ENCODE measurements at places on chromosomes 7 and 10.
A peak's percentile ranks its signal among the peaks of the same experiment; 100 is the strongest.

DNA sequence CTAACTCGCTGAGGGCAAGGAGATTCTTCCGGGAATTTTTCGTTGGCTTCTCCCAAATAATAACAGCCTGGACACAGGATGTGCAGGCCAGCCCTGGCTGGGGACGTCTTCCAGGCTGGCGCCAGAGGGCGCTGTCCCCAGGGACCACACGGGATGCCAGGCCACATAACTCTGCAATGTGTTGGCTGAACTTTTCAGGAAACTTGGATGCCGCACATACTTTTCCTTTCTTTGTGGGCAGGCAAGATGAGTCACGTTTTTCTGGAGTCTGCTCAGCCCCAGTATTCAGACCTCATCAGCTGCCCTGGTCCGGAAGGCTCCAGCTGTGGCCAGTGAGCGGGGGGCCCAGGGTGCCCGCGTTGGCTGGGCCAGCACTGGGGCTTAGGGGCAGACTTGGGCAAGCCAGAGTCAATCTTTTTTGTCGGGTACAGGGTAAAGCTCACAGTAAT, 122.7 kb downstream of the PRKAG2 start:
- no peak overlapping the region for H3K27ac ChIP-seq
- H3K4me1 ChIP-seq, result peaks cover 21% of the 10 kb centered on the region
- no peak overlapping the region for H3K4me3 ChIP-seq
- no peak for DNase-seq
- no peaks in the 10 kb centered on the region for H3K27me3 ChIP-seq

GRCh38 chr10:120499883-120500282, 42.9 kb downstream of the PLPP4 start:
- no peaks in the 10 kb centered on the region for H3K27me3 ChIP-seq

GRCh38 chr7:88256906-88257305, 37.1 kb upstream of the SRI start:
- H3K4me1 ChIP-seq, result no peaks in the 10 kb centered on the region
- H3K4me3 ChIP-seq, result no peak overlapping the region
- peaks cover 9% of the 10 kb centered on the region for H3K27me3 ChIP-seq
- H3K27ac ChIP-seq, result no peak overlapping the region

- H3K27me3 ChIP-seq, result peaks cover under 1% of the 10 kb centered on the region
- H3K36me3 ChIP-seq, result no peaks in the 10 kb centered on the region
- no peaks in the 10 kb centered on the region for H3K4me1 ChIP-seq
Measured at GRCh38 chr7:13988065-13988464, 1.4 kb downstream of the ETV1 start.

DNA sequence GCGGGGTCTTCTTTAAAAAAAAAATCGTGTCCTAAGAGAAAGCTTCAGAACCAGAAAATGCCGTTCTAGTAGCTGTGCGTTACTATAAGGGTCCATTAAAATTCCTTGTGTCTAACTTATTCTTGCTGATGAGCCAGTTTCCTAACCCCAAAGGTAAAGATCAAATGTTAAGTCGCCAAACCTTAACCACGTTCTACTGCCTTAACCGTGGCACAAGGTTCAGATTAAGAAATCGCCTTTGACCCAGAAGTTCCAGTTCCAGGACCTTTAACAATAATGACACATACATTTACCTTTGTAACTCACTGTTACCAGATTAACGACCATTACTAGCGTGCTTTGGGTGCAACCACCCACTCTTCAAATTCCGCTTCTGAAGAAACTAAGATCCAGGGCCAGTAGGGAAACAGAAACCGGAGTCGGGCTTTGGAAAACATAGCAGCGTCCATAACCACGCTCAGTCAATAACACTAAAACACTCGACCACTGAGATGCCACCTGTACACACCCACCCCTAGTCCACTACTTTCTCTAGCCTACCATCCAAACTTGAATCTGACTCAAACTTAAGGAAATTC, 620 bp downstream of the BET1 start:
- DNase-seq, result peak; percentile 10
- H3K4me1 ChIP-seq, result peaks cover 34% of the 10 kb centered on the region
- H3K4me3 ChIP-seq, result peak overlapping the region; percentile 98
- no peaks in the 10 kb centered on the region for H3K36me3 ChIP-seq
- peak overlapping the region; percentile 99 for H3K27ac ChIP-seq

- no peak for DNase-seq
- H3K36me3 ChIP-seq, result no peaks in the 10 kb centered on the region
- peaks cover 2% of the 10 kb centered on the region for H3K27me3 ChIP-seq
- no peak overlapping the region for H3K4me3 ChIP-seq
Measured at GRCh38 chr7:26787701-26788100, 76.7 kb downstream of the SKAP2 start.

DNA sequence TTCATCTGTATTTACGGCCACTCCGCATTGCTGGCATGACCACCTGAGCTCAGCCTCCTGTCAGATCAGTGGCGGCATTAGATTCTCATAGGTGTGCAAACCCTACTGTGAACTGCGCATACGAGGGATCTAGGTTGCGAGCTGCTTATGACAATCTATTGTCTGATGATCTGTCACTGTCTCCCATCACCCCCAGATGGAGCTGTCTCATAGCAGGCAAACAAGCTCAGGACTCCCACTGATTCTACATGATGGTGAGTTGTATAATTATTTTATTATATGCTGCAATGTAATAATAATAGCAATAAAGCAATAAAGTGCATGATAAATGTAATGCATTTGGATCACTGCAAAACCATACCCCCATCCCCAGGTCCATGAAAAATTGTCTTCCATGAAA, 1172.9 kb upstream of the AUTS2 start:
- H3K27me3 ChIP-seq, result no peaks in the 10 kb centered on the region
- no peaks in the 10 kb centered on the region for H3K36me3 ChIP-seq
- H3K4me3 ChIP-seq, result no peak overlapping the region

DNA sequence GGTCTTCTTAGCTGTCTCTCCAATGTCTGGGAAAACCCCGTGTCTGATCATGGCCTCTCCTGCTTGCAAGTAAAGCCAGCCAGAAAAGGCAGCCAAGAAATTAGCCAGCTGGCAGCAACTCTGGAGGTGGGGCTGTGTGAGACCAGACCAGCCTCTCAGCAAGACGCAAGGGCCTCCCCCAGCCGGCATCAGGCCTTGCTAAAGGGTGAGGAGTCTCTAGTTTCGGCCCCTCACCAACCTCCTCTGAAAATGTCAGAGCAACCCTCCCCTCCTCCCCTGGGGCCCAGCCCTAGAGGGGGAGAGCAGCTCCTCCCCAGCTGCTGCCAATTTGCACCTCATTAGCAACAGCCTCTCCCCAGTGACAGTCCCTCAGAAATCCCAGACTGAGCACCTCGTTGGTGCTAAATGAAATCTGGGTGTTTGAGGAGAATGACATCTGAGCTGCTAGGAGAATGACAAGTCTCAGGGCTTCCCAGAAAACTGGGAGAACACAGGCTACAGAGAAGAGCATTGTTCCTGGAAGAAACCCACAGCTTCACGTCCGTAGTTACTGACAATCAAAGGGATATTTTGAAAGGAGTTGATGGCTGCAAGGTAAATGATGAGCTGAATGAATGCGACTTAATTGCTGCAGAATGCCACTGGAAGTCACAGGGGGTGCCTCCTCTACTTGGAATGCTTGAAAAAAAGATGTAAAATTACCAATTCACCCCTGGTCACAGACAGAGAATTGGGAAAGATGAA, 25.9 kb downstream of the DGKI start:
- H3K4me3 ChIP-seq, result no peak overlapping the region
- H3K27me3 ChIP-seq, result peaks cover 5% of the 10 kb centered on the region
- no peak overlapping the region for H3K27ac ChIP-seq
- no peaks in the 10 kb centered on the region for H3K36me3 ChIP-seq

DNA sequence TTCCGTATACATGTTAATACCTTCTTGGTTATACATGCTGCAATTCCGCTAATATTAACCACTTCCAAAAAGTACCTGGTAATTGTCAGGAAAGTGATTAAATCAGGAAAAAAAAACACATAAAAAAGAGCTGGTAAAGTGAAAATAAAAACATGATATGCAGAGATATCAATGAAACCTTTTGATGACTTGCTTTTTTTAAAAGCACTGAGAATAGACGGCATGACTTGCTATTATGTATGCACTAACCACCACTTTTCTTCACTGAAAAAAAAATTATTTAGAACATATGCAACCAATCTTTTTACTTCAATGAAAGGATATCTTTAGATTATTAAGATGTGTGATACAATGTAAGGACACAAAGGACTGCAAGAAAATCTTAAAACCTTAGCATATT, 163.0 kb downstream of the KMT2E start:
- no peaks in the 10 kb centered on the region for H3K27me3 ChIP-seq
- no peak for DNase-seq
- H3K4me1 ChIP-seq, result peaks cover 5% of the 10 kb centered on the region
- H3K4me3 ChIP-seq, result no peak overlapping the region
- H3K36me3 ChIP-seq, result peaks cover 5% of the 10 kb centered on the region

GRCh38 chr10:32618482-32618881, 172.5 kb downstream of the CCDC7 start:
- no peak overlapping the region for H3K4me3 ChIP-seq
- peaks cover 4% of the 10 kb centered on the region for H3K4me1 ChIP-seq
- no peak overlapping the region for H3K27ac ChIP-seq
- DNase-seq, result no peak

GRCh38 chr7:155456738-155457543, 988 bp upstream of the EN2 start:
- peak overlapping the region; percentile 71 for H3K27ac ChIP-seq
- no peaks in the 10 kb centered on the region for H3K36me3 ChIP-seq
- H3K4me3 ChIP-seq, result peak overlapping the region; percentile 43
- H3K4me1 ChIP-seq, result peaks cover 4% of the 10 kb centered on the region
- peaks cover 70% of the 10 kb centered on the region for H3K27me3 ChIP-seq

DNA sequence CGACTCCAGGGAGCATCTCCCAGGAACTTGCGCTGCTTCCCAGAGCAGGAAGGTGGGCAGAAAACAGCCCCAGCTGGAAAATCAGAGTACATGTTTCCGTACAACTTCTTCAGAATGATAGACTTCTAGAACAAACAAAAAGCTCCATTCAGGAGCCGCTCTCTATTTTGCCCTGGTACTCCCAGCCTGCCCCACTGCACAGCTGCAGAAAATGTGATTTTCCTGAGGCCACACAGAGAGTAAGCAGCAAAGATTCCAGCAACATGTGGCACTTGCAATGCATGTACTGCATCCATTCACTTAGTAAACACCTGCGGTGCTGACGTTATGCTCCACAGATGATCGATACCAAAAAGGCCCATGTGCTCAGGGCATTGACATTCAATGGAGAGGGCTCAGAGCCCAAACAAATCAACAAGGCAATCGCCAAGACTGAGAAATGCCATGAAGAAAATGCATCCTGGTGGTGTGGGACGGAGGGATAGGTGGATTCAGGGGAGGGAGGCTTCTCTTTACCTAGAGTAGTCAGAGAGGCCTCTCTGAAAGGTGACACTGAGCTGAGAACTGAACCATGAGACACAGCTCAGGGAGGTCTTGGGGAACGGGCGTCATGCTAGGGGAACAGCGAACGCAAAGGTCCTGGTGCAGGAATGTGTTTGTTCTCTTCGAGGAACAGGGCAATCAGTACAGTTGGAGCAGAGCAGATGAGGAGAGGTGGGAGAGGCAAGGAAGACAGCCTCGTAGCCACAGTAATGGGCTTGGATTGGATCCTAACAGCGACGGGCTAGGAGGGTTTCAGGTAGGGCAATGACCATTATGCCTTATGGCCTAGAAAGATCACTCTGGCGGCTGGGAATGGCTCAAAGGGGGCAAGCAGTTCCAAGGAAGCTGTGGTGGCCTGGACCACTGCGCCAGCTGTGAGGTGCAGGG, 35.3 kb upstream of the DUSP5 start:
- no peak for DNase-seq
- H3K36me3 ChIP-seq, result no peaks in the 10 kb centered on the region
- H3K4me3 ChIP-seq, result no peak overlapping the region
- no peak overlapping the region for H3K27ac ChIP-seq
